ENCODE measurements at places on chromosomes 5 and 9.

GRCh38 chr9:18490641-18491370, 16.9 kb downstream of the ADAMTSL1 start:
- no peak for DNase-seq

- no peak for DNase-seq
Measured at GRCh38 chr9:96510258-96510657, 60.3 kb downstream of the HABP4 start.

DNA sequence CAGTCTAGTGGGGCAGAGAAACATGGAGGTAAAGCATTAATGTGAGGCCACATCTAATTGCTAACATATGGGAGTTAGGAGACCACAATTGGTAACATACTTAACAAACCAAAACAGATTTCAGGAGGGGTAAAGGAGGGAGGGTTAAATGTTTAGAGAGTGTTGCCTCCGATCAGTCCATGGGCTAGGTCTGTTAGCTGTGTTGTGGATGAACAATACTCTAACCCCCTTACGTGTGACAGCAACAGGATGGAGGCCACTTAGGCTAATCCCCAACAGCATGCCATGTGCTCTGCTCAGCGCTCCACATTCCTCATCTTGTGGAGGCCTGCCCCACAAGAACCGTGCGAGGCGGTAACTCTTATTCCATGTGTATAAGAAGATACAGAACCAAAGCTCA, 167.0 kb downstream of the CRB2 start:
- DNase-seq, result no peak

- no peak for DNase-seq
Measured at GRCh38 chr5:59275170-59275509, 618.4 kb downstream of the PDE4D start.

Data from stimulated activated CD4-positive, alpha-beta T cell treated with anti-CD3 and anti-CD28 coated beads, Interleukin-4, amount 100 ng/mL, for 4 hours (primary cell).